IMR-90 (cell line): ENCODE measurements at places on chromosomes 3 and 15. TPM values are rescaled to one million over a fixed set of nuclear protein-coding genes. Genes with fewer than 3 reads are reported as not detected.
A peak's percentile ranks its signal among the peaks of the same experiment; 100 is the strongest.

Gene TAGLN3
- 3.2 and 3.6 TPM in 2 replicates for total RNA-seq

Gene SLC24A5
- not detected in 2 replicates for total RNA-seq

Gene FBXO40
- total RNA-seq = not detected in 2 replicates

Gene ATP13A5
- total RNA-seq = not detected in 2 replicates

Gene LEKR1
- total RNA-seq = 0.36 and 0.56 TPM in 2 replicates

GRCh38 chr15:35505141-35505540 lies 40.8 kb downstream of the DPH6 start:
- H3K36me3 ChIP-seq = no peaks in the 10 kb centered on the region
- no peaks in the 10 kb centered on the region for H3K4me1 ChIP-seq
- no peak overlapping the region for H3K27ac ChIP-seq
- no peaks in the 10 kb centered on the region for H3K27me3 ChIP-seq

DNA sequence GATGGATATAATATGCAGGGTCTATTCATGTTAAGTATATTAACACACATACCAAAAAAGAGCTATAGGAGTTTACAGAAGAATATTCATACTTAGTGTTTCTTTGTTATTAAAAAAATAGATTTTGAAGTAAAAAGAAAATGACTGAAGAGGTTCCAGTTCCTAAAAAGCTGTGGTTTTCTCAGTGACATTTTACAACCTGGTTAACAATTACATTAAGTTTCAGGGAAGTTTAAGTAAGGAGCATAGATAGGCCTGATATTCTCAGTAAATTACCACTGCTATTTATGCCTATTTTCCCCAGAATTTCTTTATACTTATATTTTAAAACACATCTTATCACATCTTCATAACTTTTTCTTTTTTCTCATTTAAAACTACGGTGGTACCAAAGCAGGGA lies 43.6 kb upstream of the SPTSSB start:
- no peaks in the 10 kb centered on the region for H3K27me3 ChIP-seq
- H3K4me3 ChIP-seq = no peak overlapping the region
- peaks cover 8% of the 10 kb centered on the region for H3K4me1 ChIP-seq
- no peak for DNase-seq
- no peak overlapping the region; the same call in 1 of the 2 replicates for H3K27ac ChIP-seq
- no peaks in the 10 kb centered on the region for H3K36me3 ChIP-seq

GRCh38 chr3:45412763-45413162 lies 24.4 kb downstream of the LARS2 start:
- no peak overlapping the region for H3K4me3 ChIP-seq
- H3K4me1 ChIP-seq = no peaks in the 10 kb centered on the region
- DNase-seq = no peak
- H3K27ac ChIP-seq = no peak overlapping the region

DNA sequence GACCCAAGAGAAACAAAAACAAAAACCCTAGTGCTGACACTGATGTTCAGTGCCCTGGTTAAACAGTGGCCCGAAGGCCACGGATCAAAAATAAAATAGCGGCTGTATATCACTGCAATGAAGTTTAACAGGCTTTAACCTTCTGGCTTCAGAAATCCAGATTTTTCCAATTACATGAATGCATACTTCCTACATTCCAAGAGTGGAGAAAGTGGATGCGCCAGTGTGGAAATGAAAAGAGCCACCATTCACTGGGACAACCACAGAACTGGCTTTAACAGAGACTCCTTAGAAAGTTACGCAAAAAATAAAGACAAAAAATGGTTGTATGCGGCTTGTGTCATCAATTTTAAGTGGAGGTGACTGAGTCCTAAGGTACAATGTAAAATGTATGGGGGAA lies 522.2 kb downstream of the FHIT start:
- H3K27ac ChIP-seq = no peak overlapping the region
- no peaks in the 10 kb centered on the region for H3K4me1 ChIP-seq
- H3K36me3 ChIP-seq = no peaks in the 10 kb centered on the region
- H3K4me3 ChIP-seq = no peak overlapping the region
- H3K27me3 ChIP-seq = no peaks in the 10 kb centered on the region
- no peak for DNase-seq

- DNase-seq = peak; percentile 51
- no peaks in the 10 kb centered on the region for H3K36me3 ChIP-seq
- H3K4me3 ChIP-seq = no peak overlapping the region
These were observed 342.8 kb upstream of the IL12A start for GRCh38 chr3:159645874-159646273.

DNA sequence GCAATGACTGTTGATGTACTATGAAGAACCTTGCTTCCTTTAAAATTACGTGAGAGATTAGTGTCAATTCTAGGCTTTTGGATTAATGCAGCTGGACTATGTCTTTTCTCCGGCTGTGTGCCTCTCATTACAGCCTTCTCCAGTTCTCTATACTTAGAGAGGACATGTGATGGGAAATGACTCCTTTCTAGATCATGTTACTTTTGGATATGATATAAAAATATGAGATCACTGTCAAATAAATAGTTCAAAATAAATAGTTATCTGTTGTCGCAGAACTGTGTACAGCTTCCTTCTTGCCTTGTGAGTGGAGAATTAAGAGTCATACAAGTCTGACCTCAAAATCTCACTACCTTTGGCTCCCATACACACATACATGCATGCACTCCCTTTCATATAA lies 592.4 kb downstream of the DIPK2A start:
- no peak for DNase-seq
- H3K27ac ChIP-seq = no peak overlapping the region
- no peaks in the 10 kb centered on the region for H3K27me3 ChIP-seq
- H3K4me1 ChIP-seq = no peaks in the 10 kb centered on the region
- H3K36me3 ChIP-seq = no peaks in the 10 kb centered on the region
